ENCODE measurements at places on chromosomes 11 and 22. TPM values are rescaled to one million over a fixed set of nuclear protein-coding genes. Genes with fewer than 3 reads are reported as not detected.

DNA sequence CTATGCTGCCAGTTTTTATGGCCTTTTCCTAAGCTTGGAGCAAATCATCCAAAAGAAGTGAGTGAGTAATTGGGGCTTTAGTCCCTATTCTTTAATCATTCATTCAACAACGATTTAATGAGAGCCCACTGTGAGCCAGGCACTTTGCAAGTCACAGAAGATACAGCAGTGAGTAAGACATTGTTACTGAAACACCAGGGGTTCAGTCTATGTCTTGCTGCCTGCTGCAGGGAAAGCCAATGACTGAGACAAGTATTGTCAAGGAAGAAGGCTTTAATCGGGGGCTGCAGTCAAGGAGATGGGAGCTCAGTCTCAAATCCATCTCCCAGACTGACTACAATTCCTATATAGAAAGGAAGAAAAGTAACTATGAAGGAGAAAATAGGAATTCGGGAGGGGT lies 228.3 kb downstream of the FAM181B start:
- DNase-seq: no peak

Gene RIC3
- total RNA-seq: 5.7 TPM

DNA sequence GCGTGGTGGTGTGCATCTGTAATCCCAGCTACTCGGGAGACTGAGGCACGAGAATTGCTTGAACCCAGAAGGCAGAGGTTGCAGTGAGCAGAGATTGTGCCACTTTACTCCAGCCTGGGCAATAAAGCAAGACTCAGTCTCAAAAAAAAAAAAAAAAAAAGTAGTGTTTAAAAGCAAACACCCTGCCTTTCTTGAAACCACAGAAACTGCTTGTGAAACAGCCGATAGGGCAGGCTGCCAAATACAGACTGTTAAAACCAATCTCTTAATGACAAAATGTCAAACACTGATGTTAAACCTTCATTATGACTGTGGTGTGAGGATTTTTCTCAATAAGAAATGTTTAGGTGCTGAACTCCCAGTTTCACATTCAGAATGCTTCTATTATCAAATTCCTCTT lies 27.3 kb downstream of the MARK2 start:
- peak; percentile 37 for DNase-seq

GRCh38 chr11:29518389-29519174 lies 498.2 kb downstream of the KCNA4 start:
- no peak for DNase-seq

DNA sequence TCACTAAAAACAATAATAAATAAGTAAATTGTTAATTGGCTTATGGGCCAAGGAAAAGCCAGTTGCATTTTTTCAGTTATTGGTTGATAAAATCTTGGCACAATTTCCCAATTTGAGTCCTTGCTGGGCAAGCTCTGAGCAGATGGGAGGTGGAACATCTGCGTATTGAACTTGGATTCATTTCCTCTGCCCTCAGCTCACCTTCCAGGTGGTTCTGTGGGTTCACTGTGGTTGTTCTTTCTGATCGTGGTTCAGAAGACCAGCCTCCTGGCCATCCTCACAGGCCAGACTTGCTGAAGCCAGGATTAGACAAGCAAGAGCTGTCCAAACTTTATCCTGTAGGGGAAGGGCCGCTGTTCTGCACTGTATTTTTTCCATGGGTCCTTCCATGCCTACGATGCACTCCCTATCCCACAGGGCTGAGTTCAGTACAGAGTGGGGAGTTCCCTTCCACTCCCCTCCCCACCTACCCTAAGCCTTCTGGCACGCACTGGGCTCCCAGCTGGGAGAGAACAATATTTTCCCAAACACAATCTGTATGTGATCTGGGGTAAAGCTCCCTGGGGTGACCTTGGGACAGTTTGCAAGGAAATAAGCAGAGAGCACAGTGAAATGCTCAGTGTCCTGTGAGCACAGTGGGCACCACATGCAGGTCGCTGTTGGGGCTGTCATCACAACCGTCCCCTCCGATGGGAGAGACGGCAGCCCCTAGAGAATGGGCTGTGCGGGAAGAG lies 43.5 kb upstream of the TP53I11 start:
- DNase-seq: no peak

Gene DYNC2H1
- 2.4 TPM for total RNA-seq

- DNase-seq: peak; percentile 89
These were observed 72.4 kb downstream of the ZNRF3 start for GRCh38 chr22:28955817-28956216.

DNA sequence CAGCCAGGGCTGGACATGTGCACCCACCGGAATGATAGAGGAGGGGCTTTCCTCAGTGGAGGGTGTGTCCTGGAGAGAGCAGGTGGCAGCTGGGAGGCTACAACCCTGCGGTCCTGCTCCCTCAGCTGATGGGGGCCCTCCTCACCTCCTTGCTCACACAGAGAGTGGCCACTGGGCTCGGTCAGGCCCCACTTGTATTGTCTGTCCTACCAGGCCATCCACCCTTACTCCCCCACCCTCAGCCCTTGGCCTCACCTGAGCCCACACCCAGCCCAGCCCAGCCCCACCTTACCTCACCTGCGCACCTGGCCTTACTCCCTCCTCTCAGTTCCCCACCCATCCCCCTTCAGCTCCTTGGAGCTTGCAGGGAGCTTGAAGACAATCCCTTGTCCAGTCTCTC lies 3.1 kb downstream of the TRPM5 start:
- DNase-seq: no peak

DNA sequence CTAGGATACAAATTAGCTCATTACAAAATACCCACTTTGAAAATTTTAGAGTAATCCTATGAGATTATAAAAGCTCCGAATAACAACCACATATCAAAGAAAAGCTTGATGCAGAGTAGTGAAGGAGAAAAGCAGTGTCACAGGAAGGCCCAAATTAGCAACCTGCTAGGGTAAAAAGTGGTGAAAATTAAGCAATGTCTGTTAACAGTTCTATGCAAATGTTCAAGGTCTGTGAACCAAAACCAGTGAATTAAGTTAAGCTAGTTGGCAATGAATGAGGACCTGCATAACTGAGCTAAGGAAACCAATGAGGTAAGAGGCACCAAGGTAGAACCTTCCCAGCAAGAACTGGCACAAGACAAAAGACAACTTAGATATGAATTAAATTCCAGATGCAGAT lies 29.6 kb downstream of the PRDM10 start:
- DNase-seq: no peak

DNA sequence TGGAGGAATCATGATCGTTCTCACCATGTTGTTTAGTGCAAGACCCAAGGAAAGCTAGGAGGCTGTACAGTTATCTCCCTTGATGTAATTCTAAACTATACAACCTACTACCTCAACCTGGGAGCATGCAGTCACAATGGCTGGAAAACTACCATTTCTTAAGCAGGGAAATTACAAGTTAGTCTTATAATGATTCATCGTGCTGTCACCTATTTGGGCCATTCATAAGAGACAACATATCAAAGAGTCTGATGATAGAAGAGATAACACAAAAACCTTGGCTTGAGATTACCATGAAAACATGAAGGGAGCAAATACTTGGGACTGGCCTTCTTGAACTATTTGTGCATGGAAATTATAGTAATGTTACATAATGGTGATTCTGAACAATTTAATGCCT lies 30.5 kb upstream of the BLID start:
- DNase-seq: no peak

GRCh38 chr11:20840341-20840740 lies 171.0 kb downstream of the NELL1 start:
- DNase-seq: no peak

Gene CTSD
- total RNA-seq: 259 TPM

- no peak for DNase-seq
These were observed 14.9 kb downstream of the RTN4RL2 start for GRCh38 chr11:57475191-57475590.

Gene OR8B2
- total RNA-seq: not detected

Gene HTR3A
- total RNA-seq: under 0.01 TPM

Gene DMC1
- total RNA-seq: 2.2 TPM

- no peak for DNase-seq
These were observed 141.1 kb upstream of the ARHGAP42 start for GRCh38 chr11:100545970-100546369.

- DNase-seq: no peak
These were observed 16.6 kb upstream of the MPPED1 start for GRCh38 chr22:43395086-43395695.

Gene GRIA4
- total RNA-seq: not detected

Gene ARHGEF17
- total RNA-seq: 65.4 TPM

Gene OR5P2
- total RNA-seq: not detected

DNA sequence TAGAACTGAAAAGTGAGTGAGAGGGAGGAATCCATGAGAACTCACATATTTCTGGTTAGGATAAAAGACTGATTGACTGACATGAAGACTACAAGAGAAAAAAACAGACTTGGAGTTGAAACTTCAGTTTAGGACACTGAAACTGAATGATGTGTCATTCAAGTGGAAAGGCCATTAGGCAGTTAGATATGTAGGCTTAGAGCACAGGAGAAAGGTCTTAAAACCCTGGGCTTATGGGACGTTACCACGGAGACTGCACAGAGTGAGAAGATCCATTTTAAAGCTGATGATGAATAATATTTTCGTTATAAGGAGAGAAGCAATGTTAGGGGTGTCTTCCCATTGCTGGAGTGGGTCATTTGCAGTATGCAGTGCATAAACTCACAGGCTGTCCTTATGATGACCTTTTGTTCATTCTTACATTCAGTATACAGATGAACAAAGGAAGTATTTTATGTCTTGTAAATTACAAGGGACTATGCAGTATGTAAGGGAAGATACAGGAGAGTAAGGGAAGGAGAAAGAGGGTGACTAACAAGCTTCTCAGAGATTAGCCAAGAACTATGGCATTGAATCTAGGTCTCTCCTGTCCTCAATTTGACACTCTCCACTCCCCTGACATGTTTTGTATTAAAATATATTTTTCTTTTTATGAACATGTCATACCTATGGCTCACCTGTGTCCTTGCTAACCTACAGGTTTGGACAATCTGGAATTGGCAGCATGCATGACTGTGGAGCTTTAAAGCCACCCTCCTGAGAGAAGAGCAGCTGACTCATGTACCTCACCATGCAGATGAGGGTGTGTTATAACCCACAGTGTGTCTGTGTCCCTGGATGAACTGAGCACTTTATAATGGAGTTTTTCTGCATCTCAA lies 63.7 kb downstream of the MAML2 start:
- DNase-seq: no peak

Gene CHRM1
- total RNA-seq: under 0.01 TPM

Gene MMP1
- not detected for total RNA-seq

GRCh38 chr11:58058276-58059006 lies 27.7 kb downstream of the OR6Q1 start:
- no peak for DNase-seq

DNA sequence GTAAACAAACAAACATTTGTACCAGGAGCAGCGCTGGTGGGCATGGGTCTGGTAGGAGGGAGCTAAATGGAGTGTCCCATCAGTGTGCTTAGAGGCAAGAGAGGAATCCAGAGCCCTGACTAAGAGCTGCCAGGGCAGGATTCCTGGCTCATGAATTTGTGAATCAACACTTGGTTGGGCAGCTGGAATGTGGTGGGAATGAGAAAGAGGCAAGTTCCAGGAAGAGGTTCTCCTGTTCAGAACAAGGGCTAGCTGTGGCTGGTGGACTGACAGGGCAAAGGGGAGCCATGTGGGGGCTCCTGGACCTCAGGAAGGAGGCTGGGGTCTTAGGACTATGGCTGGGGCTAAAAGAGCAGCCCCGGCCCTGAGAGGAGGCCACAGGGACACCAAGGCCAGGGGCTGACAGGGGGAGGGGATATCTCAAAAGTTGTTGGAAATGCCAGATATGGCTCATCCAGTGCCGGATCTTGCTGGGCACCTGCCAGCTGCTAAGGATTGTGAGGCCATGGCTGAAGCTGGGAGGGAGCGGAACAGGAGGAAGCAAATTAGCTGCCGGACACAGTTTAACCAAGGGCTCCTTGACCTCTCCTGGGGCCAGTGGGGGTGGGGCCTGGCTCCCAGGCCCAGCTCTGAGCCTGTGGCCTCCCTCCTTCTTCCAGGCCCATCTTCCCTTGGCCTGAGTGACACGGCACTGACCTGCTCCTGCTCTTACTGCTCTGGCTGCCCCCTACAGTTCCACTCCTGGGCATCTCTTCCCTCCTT lies 14.6 kb upstream of the P2RY6 start:
- no peak for DNase-seq

- DNase-seq: no peak
These were observed 889 bp downstream of the PLAAT4 start for GRCh38 chr11:63537293-63538101.

- DNase-seq: no peak
These were observed 24.1 kb upstream of the CHKA start for GRCh38 chr11:68145120-68145866.

Gene TMEM179B
- total RNA-seq: 49.3 TPM

Gene TCN1
- total RNA-seq: under 0.01 TPM

DNA sequence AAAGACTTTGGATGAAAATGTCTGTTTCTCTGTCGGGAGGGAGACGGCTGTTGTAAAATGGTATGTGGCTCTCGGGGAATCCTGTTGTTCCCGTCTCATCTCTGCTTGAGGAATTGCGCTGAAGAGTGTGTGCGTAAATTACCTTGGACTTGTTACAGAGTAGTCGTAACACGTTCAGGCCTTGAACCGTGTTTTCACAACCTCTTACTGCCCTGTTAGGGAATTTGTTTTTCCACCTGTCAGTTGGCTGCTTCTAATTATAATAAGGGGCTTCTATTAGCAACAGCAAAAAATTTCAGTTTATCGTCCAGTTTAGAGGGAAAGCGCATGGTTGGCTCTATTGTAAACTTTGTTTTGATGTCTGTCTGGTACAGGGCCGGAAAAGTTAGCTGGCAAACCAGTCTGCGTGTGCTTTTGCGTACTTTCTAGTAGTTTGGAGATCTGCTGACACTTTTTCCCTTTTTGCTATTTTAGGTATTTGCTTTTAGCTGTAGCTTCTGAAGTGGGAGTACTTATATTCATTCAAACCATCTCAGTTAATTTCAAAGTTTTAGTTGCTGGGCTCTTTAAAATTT lies 1.5 kb downstream of the HIPK3 start:
- DNase-seq: no peak

- peak; percentile 24 for DNase-seq
These were observed at the start of gene CTTN for GRCh38 chr11:70397983-70398833. Gene CTTN, plus strand, starts transcription at chr11:70398529. Its CDS starts 8,769 bp downstream, at chr11:70407298.

GRCh38 chr11:118789501-118790356 lies 1.2 kb downstream of the DDX6 start:
- peak; percentile 23 for DNase-seq

DNA sequence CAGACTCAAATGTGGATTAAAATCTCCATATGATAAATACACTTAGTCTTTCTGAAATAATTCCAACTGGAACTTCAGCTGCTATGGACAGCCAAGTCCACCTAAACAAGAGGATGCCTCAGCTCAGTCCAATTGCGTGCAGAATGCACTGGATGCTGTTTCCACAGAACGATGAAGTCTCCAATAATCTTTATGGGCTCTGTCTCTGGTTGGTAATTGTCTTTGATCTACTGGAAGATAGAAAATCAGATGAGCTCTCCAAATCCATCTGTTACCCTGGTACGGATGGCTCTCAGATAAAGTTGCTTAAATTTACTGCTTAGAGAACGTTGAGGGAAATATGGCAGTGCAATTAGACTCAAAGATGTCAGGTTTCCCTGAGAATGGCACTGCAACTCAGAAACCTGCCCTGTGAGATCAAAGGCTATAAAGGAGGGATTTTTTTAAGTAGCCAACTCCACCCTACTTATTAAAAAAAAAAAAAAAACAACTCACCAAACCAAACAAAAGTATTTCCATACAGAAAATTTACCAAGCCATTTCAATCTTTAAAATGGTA lies 859 bp upstream of the BIRC3 start:
- no peak for DNase-seq

Gene SMARCB1
- total RNA-seq: 65.4 TPM

Gene ABCC8
- total RNA-seq: 0.27 TPM

GRCh38 chr11:68354148-68354872 lies 41.9 kb downstream of the LRP5 start:
- no peak for DNase-seq

- no peak for DNase-seq
These were observed 90.3 kb upstream of the BARX2 start for GRCh38 chr11:129285402-129285786.

Measured in hematopoietic multipotent progenitor cell (in vitro differentiated cells).